ENCODE measurements at places on chromosomes 1 and 21.

DNA sequence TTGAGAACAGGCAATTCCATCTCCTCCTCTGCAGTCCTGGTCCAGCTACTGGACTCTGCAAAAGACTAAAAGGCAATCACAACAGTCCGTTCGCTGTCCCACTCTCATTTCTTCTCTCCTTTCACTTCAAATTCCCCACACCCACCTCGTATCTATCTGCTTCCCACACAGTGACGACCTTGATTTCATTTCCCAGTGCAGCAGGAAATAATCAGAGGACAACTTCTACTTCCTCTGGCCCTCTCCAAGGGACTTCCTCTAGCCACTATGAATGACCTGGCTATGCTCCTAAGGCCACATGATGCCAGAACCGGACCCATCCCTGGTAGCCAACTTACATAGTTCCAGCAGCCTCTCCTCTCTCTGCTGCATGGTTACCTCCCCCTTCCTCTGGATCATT, 8.0 kb downstream of the NOL9 start:
- no peak for DNase-seq

DNA sequence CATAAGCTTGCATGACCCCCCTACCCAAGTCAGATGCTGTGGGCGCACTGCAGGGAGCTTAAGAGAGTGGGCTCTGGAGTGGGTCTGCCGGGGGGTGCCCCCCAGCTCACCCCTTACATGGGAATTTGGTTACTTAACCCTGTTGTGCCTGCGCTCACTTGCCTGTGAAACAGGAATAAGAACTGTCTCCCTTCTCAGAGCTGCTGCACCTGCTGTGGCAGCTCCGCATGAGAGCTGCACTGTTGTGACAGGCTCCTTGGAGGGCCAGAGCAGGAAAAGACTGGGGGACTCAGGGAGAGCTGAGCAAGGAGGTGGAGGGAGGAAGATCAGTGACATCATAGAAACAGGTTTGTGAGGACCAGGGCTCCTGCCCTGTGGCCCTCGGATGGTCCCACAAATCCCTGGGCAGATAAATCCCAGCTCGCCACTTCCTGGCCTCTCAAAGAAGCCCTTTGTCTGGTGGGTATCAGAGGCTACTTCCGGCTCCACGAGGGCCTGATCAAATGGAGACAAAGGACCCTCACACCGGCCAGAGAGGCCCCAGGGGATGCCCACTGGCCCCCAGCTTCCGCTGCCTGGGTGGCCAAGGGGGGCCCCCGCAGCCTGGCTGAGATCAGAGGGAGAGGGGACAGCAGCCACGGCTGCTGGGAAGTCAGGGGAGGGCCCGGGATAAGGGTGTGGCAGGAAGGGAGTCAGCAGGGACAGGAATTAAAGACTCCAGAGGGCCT, 28.9 kb upstream of the LAPTM5 start:
- DNase-seq: no peak

GRCh38 chr1:92218559-92218958, 844 bp downstream of the C1orf146 start:
- DNase-seq: no peak

DNA sequence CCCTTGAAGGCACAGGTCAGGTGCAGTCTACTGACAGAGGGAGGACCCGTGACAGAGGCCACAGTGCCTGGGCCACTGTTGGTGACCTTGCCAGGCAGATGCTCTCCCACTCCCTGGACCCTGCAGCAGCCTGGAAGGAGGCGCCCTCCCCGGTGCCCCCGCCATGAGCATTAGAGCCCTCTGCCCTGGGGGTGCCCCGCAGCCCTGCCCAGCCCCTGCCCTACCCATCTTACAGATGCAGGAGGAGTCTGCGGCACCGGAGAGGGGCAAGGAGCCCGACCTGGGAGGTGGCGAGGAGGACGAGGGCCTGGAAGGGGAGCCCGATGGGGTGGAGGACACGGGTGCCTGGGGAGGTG, 9.7 kb upstream of the SMIM1 start:
- DNase-seq: no peak

DNA sequence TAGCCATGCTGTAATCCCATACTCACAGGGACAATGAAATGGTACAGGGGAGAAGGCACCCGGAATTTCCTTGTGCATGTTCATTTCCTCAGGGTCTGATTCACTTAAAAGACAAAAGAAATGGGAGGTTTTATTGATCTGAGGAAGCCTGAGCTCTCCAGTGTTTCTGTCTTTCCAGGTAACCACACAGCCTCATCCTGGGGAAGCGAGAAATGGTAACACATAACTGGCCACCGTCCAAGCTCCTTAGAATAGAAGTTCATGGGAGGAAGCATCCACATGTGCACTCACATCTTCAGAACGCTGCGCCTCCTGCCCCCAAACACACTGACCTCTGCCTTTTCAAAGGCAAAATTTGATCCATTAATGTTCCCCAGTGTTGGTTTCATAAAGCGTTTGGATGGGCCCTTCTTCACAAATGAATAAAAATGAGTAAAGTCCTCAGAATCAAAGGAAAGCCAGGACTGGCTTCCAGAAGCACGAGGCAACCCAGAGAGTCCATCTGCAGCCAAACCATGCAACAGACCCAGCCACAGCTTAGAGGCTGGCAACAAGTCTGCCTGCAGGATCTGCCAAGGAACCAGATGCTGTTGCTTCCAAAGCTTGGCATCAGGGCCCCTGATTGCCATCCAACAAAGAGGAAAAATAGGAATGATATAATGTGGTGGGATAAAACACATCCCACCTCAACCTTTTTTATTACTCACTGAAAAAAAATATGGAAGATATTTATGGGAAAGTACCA, 120.3 kb downstream of the ZBTB18 start:
- no peak for DNase-seq

- DNase-seq: no peak
These were observed 126.8 kb downstream of the GRIK1 start for GRCh38 chr21:29812947-29813346.

DNA sequence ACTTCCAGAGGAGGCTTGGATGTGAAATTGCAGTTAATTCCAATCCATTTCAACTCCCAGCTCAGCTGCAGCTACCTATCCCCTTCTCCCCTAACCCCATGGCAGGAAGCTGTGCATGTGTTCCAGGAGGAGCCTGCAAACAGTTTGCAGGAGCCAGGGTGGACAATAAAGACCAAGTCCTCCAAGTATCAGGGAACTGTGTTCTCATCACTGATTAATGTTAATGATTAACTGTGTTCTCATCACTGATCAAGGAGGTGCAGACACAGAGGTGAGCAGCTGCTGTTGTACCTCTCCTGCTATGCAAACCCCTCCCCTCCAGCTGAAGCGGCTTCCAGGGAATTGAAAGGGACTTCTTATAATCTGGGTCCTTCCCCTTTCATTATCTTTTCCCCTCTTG, 19.2 kb downstream of the CLDN19 start:
- DNase-seq: no peak

DNA sequence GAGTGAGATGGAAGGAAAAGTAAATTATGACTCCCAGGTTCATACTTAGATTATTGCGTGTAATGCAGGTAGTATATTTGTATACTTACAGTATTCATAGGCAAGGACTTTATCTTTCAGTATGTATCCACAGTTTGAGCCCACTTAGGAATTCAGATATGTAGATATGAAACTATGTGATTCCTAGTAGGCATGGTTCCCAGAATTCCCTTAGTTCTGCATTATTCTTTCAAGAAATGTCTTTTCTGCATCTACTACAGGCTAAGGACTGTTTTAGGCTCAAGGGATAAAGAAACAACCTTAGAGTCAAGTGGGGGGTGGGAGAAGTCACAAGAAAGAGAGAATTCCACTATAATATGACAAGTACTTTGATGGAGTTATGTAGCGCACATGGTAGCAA, 13.8 kb downstream of the ANGPTL1 start:
- DNase-seq: no peak

- DNase-seq: no peak
These were observed 55.8 kb upstream of the ZNF326 start for GRCh38 chr1:89939059-89939570.

DNA sequence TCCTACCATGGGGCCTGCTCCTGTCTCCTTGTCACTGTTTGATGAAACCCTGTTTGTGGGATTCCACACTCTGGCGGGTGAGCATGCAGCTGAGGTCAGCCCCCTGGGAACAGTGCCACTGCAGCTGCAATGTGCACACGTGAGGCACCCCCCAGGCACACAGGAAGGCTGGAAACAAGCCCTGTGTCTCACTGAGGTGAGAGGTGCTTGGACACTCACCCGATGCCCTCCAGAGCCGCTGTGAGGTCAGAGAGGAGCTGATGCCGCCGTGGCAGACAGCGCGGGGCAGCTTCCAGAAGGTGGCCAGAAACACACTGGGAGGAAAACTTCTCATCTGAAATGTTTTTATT, 49.7 kb downstream of the SLX9 start:
- DNase-seq: no peak

DNA sequence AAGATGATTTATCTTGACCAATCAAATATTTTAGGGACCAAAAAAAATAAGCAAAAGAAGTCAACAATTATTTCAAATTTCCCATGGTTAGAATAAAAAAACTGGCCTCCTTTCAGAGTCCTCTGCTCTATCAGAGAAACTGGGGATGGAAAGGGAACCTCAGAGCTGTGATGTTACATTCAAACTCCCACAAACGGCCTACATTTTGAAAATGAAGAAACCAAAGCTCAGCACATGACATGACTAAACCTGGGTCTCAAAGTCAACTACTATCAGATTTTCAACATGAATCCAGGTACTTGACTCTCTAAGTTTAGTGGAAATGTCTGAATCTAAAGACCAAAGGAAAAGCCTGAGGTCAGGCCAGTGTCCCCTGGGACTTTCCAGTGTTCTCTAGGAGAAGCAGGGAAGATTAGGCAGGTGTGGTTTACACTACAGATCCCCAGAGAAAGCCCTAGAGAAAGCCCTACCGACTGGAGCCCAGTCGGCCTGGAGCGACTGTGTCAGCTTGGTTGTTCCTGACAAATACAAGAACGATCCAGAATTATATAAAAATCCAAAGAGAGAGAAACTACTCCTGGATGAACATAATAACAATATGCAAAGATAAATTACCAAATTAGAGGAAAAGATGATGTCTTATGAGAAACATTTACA, 24.8 kb downstream of the JAK1 start:
- no peak for DNase-seq

DNA sequence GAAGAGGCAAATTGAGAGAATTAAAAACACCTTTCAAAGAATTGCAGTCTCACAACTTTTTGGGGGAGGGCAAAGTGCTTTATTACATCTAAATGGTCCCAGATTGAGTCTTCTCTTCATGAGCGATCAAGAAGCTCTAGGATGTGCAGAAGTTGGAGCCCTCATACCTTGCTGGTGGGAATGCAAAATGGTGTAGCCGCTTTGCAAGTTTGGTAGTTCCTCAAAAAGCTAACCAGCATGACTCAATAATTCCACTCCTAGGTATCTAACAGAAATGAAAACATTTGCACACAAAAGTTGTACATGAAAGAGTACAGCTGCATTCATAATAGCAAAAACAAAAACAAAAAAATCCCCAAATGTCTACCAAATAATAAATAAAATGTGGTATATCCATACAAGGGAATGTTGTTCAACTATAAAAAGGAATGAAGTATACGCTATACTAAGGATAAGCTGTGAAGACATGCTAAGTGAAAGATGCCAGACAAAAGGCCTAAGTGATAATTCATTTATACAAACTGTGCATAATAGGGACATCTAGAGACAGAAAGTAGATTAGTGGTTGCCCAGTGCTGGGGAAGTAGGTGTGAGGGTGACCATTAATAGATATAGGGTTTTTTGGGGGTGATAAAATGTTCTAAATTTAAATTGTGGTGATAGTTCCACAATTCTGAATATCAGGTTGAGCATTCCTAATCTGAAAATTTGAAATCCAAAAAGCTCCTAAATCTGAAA, 55.2 kb downstream of the SELENOF start:
- DNase-seq: no peak

GRCh38 chr1:201224666-201225370, 34.2 kb downstream of the IGFN1 start:
- no peak for DNase-seq

GRCh38 chr21:45302082-45303061, 14.7 kb upstream of the POFUT2 start:
- no peak for DNase-seq

DNA sequence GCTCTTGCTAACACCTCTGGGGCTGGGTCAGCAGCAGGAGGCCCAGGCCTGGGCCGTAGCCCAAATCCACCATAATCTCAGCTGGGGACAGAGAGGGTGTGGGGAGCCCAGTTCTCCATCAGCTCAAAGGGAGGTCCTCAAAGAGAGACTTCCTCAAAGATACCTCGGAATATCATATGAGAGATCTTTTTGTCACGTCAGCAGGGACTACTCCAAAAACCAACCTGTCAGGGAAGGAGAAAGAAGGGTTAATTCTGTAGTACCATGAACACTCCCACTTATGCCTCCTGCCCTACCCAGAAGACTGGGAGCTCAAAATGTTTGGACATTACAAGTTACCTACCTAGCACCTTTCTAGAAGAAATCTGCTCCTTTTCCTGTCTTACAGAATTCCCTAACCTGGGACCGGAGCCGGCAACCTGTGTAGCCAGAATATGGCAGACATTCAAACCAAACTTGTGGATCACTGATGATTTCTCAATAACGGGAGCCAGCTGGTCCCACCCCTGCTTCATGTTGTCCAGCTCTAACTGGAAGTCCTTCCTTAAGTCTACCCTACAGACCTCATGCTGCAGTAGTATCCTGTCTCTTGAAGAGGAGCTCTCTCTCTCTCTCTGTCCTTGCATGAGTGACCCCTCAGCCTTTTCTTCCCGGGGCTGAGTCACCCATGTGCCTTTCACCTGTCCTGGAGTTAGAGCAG, 4.8 kb downstream of the RSPO1 start:
- no peak for DNase-seq

- no peak for DNase-seq
These were observed 289.6 kb downstream of the RPS6KC1 start for GRCh38 chr1:213340593-213340992.

GRCh38 chr21:27408826-27409225, 441.9 kb upstream of the ADAMTS5 start:
- DNase-seq: no peak

- no peak for DNase-seq
These were observed 8.1 kb upstream of the TADA1 start for GRCh38 chr1:166884040-166884642.

- DNase-seq: no peak
These were observed 31.8 kb downstream of the ADGRL2 start for GRCh38 chr1:81832573-81832972.

- DNase-seq: no peak
These were observed 10.6 kb downstream of the CD1D start for GRCh38 chr1:158191299-158191698.

DNA sequence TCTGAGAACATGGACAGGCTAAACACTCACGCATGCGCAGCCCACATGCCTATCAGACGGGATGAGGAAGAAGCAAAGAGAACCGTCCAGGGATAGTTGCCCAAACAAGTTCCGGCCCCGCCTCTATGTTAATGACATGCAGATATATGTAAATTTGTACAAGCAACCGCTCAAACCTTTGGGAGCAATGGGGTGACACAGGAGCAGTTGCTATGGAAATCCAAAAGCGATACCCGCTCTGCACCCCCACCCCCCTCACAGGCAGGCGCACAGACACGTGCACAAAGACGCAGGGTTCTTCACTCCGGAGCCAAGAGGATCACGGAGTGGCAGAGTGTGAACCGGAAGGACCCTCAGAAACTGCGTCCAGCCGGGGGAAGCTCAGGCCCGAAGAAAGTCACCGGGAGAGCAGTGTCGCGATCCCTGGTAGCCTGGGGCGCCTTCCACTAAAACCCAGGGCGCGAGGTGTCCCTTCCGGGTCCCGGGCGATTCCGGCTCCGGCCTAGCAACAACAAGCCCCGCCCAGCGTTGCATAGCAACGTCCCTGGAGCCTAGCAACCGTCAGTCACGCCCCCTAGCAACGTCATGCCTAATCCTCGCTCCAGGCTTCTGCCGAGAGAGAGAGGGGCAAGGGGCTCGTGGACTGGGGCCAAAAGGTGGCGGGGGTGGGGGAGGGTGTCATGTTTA, 24.1 kb upstream of the ADGRB2 start:
- peak; percentile 47 for DNase-seq

Measured in NCI-H1105 treated with DMSO at 0.1 percent for 48 hours (cell line).